Stimulated activated CD8-positive, alpha-beta memory T cell treated with anti-CD3 and anti-CD28 coated beads, Interleukin-4, amount 100 ng/mL, for 4 hours (primary cell): ENCODE measurements at places on chromosomes 5 and 9.

DNA sequence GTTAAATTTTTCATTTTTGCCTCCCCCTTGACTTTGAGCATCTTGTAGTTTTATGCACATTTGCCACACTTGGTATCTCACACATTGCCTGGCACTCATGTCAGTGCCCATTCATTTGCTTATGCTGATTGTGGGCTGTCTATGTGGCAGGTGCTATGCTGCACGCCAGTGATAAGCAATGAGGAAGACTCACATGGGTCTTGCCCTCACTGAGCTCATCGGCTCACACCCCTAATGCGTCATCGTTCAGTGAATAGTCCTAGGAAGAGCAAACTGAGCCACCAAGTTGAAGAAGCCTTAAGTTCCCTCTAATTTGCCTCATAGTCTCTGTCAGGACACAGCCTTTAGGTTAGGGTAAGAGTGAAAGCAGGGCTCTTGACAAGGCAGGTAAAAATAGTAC lies 209.4 kb upstream of the IL12B start:
- no peak for DNase-seq

DNA sequence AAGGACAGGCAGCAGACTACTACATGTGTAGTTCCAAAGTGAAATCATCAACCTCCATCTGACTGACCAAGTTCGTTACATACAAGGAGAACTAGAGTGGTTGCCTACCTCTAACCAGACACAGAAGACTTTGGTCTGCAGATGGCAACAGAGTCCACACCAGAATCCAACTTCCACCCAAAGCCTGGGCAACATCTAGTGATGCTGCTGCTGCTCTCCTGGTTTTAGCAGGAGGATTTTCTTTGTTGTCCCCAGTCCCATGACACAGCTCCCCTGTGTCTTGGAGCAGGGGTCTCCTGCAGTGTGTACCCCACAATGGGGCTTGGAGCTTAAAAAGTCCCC lies 46.4 kb upstream of the APC start:
- no peak for DNase-seq

GRCh38 chr5:22432905-22433304 lies 420.2 kb downstream of the CDH12 start:
- DNase-seq, result no peak

DNA sequence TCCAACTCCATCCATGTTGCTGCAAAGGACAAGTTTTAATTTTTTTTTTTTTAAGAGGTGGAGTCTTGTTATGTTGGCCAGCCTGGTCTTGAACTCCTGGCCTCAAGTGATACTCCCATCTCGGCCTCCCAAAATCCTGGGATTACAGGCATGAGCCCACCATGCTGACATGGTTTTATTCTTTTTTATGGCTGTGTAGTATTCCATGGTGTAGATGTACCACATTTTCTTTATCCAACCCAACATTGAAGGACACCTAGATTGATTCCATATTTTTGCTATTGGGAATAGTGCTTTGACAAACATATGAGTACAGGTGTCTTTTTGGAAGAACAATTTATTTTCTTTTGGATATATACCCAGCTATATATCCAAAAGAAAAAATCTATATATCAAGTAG lies 6.1 kb upstream of the POC5 start:
- DNase-seq, result no peak

DNA sequence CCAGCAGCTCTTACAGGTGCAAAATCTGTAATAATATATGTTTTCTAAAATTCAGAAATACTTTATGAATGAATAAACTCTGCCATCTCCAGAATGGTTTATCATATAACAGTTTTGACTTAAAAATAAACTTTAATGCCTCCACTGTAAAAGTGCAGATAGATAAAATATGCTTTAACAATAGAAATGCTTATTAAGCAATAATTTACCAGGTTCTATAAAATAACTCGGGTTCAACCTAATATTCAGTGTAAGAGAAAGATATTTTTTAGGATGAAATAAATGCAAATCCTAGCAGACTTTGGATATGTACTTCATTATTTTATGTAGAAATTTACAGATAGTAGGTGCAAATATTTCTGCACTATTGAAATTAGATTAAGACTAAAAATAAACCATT lies 74.1 kb downstream of the FBXL7 start:
- no peak for DNase-seq

DNA sequence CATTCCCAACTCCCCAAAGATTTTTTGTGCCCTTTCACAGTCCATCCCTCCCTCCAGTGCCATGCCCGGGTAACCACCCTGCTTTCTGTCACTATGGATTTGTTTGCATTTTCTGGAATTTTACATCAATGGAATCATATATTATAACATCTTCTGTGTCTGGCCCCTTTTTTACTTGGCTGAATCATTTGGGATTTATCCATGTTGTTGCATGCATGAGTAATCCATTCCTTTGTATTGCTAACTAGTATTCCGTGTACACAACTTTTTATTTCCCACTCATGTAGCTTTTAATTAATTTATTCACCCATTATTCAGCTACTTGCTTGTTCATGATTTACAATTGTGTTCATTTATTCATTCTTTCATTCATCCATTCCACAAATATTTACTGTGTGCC lies 94.1 kb downstream of the FGF18 start:
- DNase-seq, result no peak

DNA sequence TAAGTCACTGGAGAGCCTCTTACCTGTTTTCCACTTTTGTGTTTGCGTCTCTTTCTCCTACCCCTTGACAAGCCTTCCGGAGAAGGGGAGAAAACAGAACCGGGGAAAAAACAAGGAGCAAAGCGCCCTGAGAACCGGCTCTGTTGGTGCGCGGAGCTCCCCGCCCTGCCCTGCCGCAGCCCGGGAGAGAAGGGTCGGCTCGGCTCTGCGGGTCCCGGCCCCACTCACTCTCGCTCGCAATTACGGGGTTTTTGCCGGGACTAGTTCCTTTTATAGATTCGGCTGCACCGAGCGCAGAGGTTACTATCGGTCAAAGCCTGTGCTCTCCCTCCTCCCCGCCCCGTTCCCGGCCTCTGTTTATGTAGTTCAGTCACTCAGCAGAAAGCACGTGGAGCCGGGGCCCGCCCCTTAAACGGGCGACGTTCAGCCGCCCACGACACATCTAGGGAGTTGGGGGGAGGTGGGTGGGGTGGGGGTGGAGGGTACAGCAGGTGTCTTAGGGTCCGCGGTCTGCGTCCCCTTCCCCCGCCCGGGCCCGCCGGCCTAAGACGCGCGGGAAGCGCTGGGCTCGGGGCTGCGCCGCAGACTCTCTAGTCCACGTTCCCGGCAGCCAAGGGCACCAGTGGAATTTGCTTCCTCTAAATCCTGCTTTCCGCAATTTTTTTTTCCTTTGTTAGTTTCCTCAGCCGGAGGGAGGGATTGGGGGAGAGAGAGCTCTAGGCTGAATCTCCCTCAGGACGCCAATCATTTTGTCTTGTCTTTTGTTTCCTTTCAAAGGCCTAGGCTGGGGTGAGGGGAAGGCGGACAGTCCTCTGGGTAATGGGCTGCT lies at the start of gene ABCA1:
Gene ABCA1, minus strand, starts transcription at position 244 of the 829 bp plus-strand sequence. CDS start 24,476 bp downstream, outside the sequence.
- DNase-seq, result peak; percentile 20

GRCh38 chr9:92590377-92590776 lies 54.6 kb upstream of the ECM2 start:
- no peak for DNase-seq

- DNase-seq, result no peak
Measured at GRCh38 chr5:138651058-138651766, 76.0 kb upstream of the HSPA9 start.

GRCh38 chr5:149141957-149142851 lies 911 bp downstream of the ABLIM3 start:
- DNase-seq, result no peak

DNA sequence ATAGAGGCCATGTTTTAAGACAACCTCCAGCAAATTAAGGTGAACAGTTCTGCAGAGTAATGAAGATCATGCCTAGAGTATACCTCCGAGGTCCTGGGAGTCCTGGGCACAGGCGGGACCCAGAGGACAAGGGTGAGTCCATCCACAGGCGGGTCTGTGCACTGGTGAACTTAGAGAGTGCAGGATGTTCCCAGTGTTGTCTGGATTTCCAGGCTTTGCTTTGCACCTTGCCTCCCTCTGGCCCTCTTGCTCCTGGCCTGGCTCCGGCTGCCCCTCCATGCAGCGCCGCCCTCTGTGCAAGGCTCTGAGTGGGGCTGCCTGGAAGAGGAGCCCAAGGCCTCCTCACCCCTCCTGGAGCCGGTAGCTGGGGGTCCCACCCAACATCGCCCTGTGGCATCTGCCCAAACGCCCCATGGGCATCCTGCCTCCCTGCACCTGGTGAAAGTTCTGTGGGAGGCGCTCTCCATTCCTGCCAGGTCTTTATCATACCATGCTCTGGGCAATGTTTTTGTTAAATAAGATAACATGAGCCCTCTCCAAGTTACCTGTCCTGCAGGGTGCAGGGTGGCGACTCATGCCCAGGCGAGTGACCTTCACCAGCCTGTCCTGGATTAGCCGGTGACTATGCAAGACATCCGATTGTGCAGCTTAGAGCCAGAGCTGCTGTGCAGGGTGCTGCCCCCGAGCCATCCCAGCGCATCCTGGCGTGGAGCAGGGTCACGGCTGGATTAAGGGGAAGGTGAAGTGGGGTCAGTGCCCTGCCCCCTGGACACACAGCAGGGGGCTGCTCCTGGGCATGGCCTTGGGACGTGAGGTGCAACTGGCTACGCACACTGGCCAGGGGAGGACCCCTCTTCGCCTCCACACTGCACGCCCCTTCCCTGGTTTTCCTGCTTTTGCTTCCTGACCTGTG lies 41.3 kb upstream of the LPCAT1 start:
- DNase-seq, result no peak
